ENCODE measurements at places on chromosomes 2 and 18. TPM values are rescaled to one million over a fixed set of nuclear protein-coding genes. Genes with fewer than 3 reads are reported as not detected.

DNA sequence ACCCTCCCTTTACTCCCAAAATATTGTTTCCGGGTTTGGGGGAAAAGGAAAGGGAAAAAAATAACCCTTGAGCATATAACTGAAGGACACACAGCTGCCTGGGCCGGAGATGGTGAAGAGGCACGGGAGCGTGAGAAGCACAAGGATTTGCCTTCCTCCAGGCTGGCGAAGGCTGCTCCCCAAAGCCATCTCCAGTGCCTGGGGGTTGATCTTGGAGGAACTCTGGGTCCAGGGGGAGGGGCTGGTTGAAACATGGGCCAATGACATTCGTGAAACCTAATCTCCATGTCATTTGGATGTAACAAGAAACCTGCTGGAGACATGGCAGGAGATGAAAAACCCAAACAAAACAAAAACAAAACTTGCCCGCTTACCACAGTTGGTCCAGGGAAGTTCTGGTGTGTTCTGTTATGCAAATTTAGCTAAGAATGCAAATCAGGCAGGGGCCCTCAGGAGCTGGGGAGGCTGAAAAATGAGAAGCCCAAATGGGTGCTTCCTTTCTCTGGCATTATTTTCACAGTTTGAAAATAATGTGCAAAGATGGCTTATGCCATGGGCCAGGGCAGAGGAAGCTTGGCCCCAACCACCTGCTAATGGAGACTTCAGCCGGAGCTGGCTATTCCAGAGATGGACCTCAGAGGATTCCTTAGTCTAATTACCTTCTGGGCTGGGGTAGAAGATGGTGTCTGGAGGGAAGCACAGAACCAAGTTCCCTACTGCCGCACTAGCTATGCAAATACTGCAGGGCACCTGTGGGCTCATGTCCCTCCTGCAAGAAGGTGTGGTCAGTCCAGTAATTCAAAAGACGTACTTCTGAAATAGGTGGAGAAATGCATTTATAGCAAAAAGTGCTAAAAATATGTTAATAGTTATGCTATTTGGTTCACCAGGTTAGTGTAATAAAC is 180.9 kb downstream of the BCL2 start:
- DNase-seq = no peak

- DNase-seq = no peak
Observed at GRCh38 chr18:74377776-74378175, 62.1 kb downstream of the C18orf63 start.

- DNase-seq = no peak
Observed at GRCh38 chr2:160076241-160076640, 13.8 kb upstream of the PLA2R1 start.

GRCh38 chr2:189818249-189819038 is 34.2 kb downstream of the PMS1 start:
- DNase-seq = no peak

ASTL gene
- 2.4 TPM for total RNA-seq

DNA sequence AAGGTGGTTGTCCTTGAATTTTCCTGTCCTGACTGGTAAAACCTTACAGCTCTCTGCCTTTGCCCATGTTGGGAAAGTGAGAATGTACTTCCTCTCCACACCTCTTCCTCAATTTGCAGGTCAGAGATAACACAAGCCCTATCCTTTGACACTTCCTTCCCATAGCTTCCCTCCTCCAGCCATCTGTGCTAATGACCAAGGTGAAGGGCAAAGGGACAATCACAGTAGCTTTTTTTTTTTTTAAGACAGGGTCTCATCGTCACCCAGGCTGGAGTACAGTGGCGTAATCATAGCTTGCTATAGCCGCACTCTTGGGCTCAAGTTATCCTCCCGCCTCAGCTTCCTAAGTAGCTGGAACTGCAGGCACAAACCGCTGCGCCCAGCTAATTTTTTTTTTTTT is 24.3 kb upstream of the STPG4 start:
- no peak for DNase-seq

AQP12A gene
- not detected for total RNA-seq

DNA sequence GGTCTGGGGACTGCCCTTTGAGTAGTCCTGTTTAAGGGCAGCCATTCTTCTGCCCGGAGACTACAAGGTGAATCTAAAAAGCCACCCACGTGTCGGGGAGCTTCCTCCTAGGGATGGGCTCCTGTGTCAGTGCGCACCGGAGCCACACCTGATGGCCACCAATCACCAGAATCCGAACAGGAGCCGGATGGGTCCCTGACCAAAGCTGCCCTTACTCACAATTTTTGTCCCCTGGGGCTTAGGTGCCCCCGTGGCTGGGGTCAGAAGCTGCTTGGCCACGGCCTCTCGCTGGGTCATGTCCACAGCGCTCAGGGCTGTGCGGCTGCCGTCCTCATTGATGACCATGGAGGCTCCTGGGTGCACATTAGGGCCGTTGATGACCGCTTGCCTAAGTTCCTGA is 30.9 kb downstream of the POLR1A start:
- DNase-seq = peak; percentile 51

CIB4 gene
- total RNA-seq = not detected

CROCC2 gene
- total RNA-seq = not detected

- DNase-seq = no peak
Observed at GRCh38 chr2:217899231-217900009, 103.4 kb downstream of the TNS1 start.

- no peak for DNase-seq
Observed at GRCh38 chr2:199160677-199161465, 296.9 kb downstream of the SATB2 start.

- DNase-seq = no peak
Observed at GRCh38 chr2:195313962-195314361, 343.1 kb upstream of the SLC39A10 start.

GRCh38 chr2:152396051-152396511 is 61.1 kb downstream of the FMNL2 start:
- no peak for DNase-seq

DNA sequence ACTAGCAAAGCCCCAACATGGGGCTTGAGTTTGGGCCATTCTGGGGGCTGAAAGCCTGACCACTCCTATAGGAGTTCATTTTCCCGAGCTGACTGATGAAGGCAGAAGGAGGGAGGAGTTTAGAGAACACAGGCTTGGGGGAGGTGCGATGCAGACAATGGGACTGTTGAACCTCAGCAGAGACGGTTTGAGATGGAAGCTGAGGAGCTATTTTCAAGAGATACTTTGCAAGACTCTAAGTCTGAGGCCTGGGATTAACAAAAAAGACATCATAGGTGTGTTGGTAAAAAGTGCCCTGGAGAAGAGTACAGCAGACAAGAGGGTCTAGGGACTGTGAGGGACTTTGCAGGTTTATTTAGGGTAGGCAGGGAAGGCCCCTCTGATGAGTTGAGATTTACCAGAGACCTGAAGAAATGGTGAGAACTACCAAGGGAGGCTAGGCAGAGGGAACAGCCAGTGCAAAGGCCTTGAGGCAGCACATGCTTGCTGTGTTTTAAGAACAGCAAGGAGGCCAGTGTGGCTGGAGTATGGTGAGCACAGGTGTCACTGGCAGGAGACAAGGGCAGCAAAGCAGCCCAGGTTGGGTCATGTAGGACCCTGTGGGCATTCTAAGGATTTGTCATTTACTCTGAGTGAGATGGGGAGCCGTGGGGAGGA is 31.6 kb downstream of the PCBP1 start:
- DNase-seq = no peak

CCDC93 gene
- 34.4 TPM for total RNA-seq

GRCh38 chr2:152861349-152861942 is 143.0 kb downstream of the ARL6IP6 start:
- DNase-seq = peak; percentile 58

CFC1 gene
- total RNA-seq = not detected

DNA sequence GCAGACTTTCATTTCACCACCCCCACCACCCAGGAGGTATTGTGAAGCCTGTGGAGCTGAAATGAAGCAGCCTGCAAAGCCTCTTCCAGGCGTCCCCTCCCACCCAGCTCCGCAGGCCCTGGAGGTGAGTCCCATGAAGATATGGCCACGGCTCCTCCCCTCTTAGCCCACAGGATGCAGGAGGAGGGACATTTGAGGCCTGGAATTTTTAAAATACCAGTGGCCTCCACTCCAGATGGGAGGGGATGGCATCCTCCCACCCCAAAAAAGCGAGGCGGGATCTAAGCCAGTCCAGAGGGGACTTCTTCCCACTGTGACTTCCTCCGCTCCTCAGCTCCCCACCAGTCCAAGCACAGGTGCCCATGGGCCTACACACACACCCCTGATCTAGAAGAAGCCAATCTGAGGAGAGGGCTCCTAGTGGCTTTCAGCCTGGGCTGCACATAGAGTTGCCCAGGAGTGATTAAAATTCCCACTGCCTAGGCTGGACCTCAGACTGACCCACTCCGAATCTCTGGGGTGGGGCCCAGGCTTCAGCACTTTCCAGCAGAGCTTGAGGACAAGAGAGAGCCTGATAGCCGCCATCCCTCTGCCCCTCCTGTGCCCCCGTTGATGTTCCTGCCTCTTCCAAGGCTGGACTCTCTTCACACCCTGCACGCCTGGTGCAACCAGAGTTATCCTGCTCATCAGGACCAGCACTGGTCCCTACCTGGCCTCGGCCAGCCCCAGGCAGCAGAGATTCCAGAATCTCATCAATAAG is 206.9 kb downstream of the TNS1 start:
- DNase-seq = no peak

LHCGR gene
- not detected for total RNA-seq

CPO gene
- not detected for total RNA-seq

RSAD2 gene
- 2.4 TPM for total RNA-seq

DNA sequence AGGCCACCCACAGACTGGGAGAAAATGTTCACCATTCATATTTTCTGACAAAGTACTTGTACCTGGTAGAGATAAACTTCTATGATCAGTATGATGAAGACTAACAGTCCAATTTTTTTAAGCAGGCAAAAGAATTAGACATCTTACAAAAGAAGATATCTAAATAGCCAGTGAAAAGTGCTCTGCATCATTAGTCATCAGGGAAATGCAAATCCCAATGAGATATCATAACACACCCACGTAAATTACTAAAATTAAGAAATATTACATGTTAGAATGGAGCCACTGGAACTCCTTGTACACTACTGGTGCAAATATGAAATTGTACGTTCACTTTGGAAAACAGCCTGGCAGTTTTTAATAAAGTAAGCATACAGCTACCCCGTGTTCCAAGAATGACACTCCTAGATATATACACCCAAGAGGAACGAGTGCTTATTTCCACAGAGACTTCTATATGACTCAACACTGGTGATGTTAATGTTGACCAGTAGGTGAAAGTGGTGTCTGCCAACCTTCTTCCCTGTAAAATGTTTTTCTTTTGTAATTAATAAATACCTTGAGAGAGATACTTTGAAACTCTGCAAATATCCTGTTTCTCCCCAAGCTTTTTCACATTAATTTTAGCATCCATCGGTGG is 80.3 kb downstream of the NPAS2 start:
- DNase-seq = no peak

- no peak for DNase-seq
Observed at GRCh38 chr2:200453853-200454534, 55.9 kb downstream of the KCTD18 start.

BMP10 gene
- total RNA-seq = not detected

Data from activated CD4-positive, alpha-beta T cell treated with anti-CD3 and anti-CD28 coated beads, Interleukin-2, amount 10 ng/mL, durations not matched to agents 24 days and 14 days (primary cell).